A549 treated with DMSO at 1 μM for 4 hours (cell line): ENCODE measurements at places on chromosomes 1 and 21. TPM values are rescaled to one million over a fixed set of nuclear protein-coding genes. Genes with fewer than 3 reads are reported as not detected.

The FMO2 gene
- total RNA-seq, result not detected in 5 replicates

The PADI3 gene
- 1.3 to 2.0 TPM (median 1.8 TPM) in 5 replicates for total RNA-seq

The TFB2M gene
- 36.5 to 44.9 TPM (median 44.5 TPM) in 5 replicates for total RNA-seq

The SLC22A15 gene
- total RNA-seq, result 0.50 to 1.1 TPM (median 0.52 TPM) in 5 replicates

The GALE gene
- total RNA-seq, result 71.3 to 84.8 TPM (median 72.6 TPM) in 5 replicates

The LAMB3 gene
- 19.0 to 25.5 TPM (median 22.6 TPM) in 5 replicates for total RNA-seq

The PROX1 gene
- 0.05 to 0.46 TPM (median 0.06 TPM) in 4 of 5 replicates, not detected in the other for total RNA-seq

The LINGO4 gene
- not detected in 5 replicates for total RNA-seq

The RASAL2 gene
- 19.2 to 25.4 TPM (median 21.6 TPM) in 5 replicates for total RNA-seq

The GJA9 gene
- total RNA-seq, result 0.05 to 0.09 TPM (median 0.08 TPM) in 3 of 5 replicates, not detected in the others

The PAPPA2 gene
- total RNA-seq, result 0.01 to 0.03 TPM in 2 of 5 replicates, not detected in the others

The RAB25 gene
- 0.14 TPM in 1 of 5 replicates, not detected in the others for total RNA-seq

The KCNE2 gene
- not detected in 5 replicates for total RNA-seq

The RGS4 gene
- total RNA-seq, result 0.07 to 0.39 TPM (median 0.16 TPM) in 4 of 5 replicates, not detected in the other

The KAZN gene
- 3.6 to 4.5 TPM (median 4.0 TPM) in 5 replicates for total RNA-seq

The OR2L2 gene
- total RNA-seq, result not detected in 5 replicates

The KANK4 gene
- 0.19 to 0.46 TPM (median 0.35 TPM) in 5 replicates for total RNA-seq

The CR1L gene
- total RNA-seq, result not detected in 5 replicates

The NHLH1 gene
- total RNA-seq, result 0.33 to 0.71 TPM (median 0.38 TPM) in 5 replicates

The VTCN1 gene
- total RNA-seq, result 0.06 to 0.17 TPM (median 0.06 TPM) in 3 of 5 replicates, not detected in the others

The INAVA gene
- total RNA-seq, result 40.0 to 45.9 TPM (median 41.7 TPM) in 5 replicates

The ETNK2 gene
- 3.2 to 3.9 TPM (median 3.5 TPM) in 5 replicates for total RNA-seq

The CFAP141 gene
- total RNA-seq, result not detected in 5 replicates

The PTPN7 gene
- 0.05 to 0.11 TPM in 2 of 5 replicates, not detected in the others for total RNA-seq

The ECE1 gene
- total RNA-seq, result 55.6 to 68.4 TPM (median 62.5 TPM) in 5 replicates

The TCHH gene
- 0.17 to 0.28 TPM (median 0.24 TPM) in 5 replicates for total RNA-seq

The CASQ2 gene
- total RNA-seq, result not detected in 5 replicates

The EXO5 gene
- total RNA-seq, result 3.1 to 4.8 TPM (median 4.5 TPM) in 5 replicates

The S100A8 gene
- total RNA-seq, result not detected in 5 replicates

The CAPN8 gene
- 0.30 to 0.63 TPM (median 0.47 TPM) in 5 replicates for total RNA-seq

The MAP3K21 gene
- 11.7 to 14.2 TPM (median 13.6 TPM) in 5 replicates for total RNA-seq

The CLDN17 gene
- not detected in 5 replicates for total RNA-seq

The ANKRD35 gene
- not detected in 5 replicates for total RNA-seq

The PERM1 gene
- total RNA-seq, result 0.09 to 0.16 TPM (median 0.15 TPM) in 5 replicates

The RUNX1 gene
- total RNA-seq, result 9.2 to 12.4 TPM (median 11.7 TPM) in 5 replicates

The ZSCAN20 gene
- total RNA-seq, result 1.7 to 2.0 TPM (median 1.9 TPM) in 5 replicates

The MUL1 gene
- total RNA-seq, result 38.6 to 42.7 TPM (median 41.0 TPM) in 5 replicates

The CD5L gene
- total RNA-seq, result not detected in 5 replicates

The SRM gene
- 140 to 231 TPM (median 195 TPM) in 5 replicates for total RNA-seq

The CSF1 gene
- total RNA-seq, result 20.2 to 27.9 TPM (median 27.0 TPM) in 5 replicates
